Epithelial cell of alveolus of lung (primary cell): ENCODE measurements at places on chromosomes 4 and X. TPM values are rescaled to one million over a fixed set of nuclear protein-coding genes. Genes with fewer than 3 reads are reported as not detected.

ADAD1 gene
- not detected in 2 replicates for total RNA-seq

HGFAC gene
- 0.32 TPM in 1 of 2 replicates, not detected in the other for total RNA-seq

PAGE5 gene
- not detected in 2 replicates for total RNA-seq

YIPF7 gene
- not detected in 2 replicates for total RNA-seq

SPANXA2 gene
- not detected in 2 replicates for total RNA-seq

TMEM31 gene
- total RNA-seq = not detected in 2 replicates
